Stimulated activated CD4-positive, alpha-beta T cell treated with anti-CD3 and anti-CD28 coated beads, Interleukin-12 subunit alpha, Interleukin-12 subunit beta, amount 100 ng/mL, for 24 hours (primary cell): ENCODE measurements at places on chromosomes 5 and 9.
A peak's percentile ranks its signal among the peaks of the same experiment; 100 is the strongest.

- no peak for DNase-seq
Measured at GRCh38 chr5:78009937-78010527, 233.9 kb upstream of the TBCA start.

DNA sequence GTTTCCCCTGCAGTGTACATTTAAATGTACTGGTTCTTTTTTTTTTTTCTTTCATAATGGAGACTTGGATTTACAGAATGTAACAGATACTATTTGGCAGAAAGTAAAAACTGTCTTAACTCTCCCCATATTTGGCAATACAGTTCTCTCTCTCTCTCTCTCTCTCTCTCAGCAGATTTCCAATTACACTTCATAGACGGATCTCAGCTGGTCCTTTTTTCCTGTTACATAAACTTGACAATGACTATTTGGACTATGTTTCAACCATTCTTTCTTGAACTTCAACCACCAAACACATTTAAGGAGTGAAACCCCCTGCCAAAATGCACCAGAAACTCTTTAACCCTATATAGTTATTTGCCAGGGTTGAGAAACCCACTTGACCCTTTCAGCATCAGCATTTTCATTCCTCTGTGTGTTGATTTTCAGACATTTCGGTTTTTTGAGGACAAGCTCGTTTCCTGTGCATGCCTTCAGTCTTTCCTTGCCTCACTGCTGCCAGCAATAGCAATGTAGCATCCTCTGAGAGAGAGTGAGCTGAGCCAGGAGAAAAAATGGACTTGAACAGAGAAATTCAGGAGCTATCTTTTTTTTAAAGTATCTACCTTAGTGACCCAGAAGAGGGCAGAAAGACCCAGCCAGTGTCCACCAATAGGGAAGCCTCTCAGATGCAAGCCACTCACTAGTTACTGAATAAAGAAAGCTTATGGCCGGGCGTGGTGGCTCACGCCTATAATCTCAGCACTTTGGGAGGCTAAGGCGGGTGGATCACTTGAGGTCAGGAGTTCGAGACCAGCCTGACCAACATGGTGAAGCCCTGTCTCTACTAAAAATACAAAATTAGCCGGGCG lies 26.0 kb upstream of the GNA14 start:
- no peak for DNase-seq

DNA sequence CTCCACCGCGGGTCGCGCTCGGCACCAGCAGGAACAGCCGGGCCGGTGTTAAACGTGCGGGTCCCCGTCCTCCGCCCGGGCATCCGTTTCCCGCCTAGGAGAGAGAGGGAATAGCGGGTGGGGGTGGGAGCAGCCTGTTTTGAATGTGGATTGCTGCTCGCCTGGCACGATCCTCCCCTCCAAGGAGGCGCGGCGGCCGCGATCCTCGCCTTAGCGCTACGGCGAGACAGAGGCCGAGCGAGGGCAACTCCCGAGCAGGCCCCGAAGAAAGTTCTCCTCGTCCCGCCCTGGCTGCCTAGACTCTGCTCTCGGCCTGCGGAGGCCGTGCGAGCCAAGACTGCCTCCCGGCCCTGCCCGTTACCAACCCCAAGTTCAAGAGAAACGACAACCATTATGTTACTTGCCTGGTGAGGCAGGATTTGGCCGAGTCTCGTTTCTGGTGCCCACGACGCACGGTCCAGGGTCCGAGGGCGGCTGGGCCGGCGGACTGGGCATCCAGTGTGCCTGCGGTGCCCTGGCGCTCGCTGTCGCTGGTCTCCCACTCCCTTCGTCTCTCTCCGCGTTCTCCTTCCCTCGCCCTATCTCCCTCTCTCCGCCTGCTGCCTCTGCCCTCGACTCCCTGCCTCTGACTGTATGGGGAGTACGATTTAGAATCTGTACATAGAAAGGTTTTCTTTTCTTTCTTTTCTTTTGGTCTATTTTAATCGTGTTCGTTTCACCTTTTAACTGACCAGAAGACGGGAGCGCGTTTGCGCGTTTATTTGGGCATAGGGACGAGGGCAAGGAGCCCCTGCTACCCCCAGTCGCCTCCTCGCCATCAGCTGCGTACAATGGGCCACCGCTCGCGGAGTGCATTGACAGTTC lies 724 bp downstream of the NR2F1-AS1 start:
- DNase-seq = no peak

DNA sequence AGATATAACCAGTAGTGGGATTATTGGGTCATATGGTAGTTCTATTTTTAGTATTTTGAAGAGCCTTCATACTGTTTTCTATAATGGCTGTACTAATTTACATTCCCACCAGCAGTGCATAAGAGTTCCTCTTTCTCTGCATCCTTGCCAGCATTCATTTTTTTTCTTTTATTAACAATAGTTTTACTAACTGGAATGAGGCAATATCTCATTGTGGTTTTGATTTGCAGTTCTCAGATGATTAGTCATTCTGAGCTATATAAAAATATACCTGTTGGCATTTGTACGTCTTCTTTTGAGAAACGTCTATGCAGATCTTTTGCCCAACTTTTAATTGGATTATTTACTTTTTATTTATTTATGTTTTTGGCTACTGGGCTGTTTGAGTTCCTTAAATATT lies 1579.3 kb upstream of the CDH6 start:
- DNase-seq = no peak

DNA sequence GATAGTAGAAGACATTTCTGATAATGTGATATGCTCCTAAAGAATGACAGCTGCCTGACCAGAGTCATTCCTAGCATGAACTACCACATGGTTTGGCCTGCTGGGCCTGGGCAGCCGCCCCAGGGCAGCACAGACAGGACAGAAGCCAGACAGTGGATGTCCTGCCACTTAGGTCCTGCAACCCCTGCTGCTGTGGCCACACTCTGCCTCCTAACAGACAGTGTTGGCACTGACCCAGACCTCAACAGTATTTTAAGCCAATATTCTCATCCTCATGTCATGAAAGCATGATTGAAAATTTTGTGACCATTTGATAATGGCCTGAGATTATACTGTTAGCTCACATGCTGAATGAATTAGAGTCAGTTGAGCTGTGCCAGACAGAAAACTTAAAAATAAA lies 15.8 kb downstream of the CENPP start:
- no peak for DNase-seq

GRCh38 chr9:136140046-136140445 lies 21.4 kb upstream of the TMEM250 start:
- no peak for DNase-seq

DNA sequence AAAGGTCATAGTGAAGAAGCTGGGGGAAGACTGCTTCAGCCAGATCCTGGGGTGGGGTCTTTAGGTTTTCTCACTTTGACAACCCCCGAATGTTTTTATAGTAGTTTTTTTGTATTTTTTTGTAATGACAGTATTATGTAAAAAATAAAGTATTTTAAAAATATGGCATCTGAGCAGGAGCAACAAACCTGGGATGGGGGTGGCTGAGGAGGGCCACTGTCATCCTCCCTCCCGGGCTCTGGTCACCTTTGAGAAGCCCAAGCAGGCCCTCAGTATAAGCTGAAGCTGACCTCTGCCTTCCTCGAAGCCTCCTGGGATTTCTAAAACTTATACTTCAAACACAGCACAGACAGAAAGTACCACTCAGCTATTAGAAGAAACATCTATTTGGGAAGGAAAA lies 8.7 kb downstream of the DNAJB5 start:
- DNase-seq = no peak

GRCh38 chr9:94817291-94818177 lies 91.0 kb downstream of the AOPEP start:
- no peak for DNase-seq

- DNase-seq = no peak
Measured at GRCh38 chr5:4373051-4373820, 766.9 kb upstream of the ADAMTS16 start.

GRCh38 chr9:33429256-33429985 lies 18.0 kb downstream of the AQP3 start:
- no peak for DNase-seq

- DNase-seq = no peak
Measured at GRCh38 chr5:15571081-15571480, 71.1 kb downstream of the FBXL7 start.

- DNase-seq = no peak
Measured at GRCh38 chr5:110757118-110757729, 18.4 kb downstream of the SLC25A46 start.

DNA sequence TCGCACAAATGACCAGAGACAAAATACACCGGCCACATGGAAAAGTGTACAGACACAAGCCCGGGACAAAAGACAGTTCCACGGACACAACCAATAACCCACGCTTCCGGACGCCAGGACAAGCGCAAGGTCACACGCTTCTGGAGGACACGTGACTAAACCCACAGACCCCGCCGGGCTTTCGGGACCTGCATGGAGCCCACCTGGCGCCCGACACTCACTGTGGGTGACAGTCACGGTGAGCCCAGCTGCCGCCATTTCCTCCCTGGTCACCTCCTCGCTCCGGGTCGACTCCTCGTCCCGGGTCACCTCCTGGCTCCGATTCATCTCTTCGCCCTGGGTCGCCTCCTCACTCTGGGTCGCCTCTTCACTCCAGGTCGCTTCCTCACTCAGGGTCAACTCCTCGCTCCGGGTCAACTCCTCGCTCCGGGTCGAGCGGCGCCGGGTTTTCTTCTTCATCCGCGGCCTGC lies 470 bp downstream of the BAG1 start:
- peak; percentile 32 for DNase-seq

GRCh38 chr5:175098301-175098700 lies 345.7 kb downstream of the DRD1 start:
- DNase-seq = no peak

DNA sequence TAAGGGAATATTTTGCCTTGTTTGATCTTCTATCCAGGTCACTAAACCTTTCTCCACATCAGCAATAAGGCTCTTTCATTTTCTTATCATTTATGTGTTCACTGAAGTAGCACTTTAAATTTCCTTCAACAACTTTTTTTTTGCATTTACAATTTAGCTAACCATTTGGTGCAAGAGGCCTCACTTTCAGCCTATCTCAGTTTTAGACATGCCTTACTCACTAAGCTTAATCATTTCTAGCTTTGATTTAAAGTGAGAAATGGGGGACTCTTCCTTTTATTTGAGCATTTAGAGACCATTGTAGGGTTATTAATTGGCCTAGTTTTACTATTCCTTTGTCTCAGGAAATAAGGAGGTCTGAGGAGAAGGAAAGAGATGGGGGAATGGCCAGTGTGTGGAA lies 250.5 kb downstream of the AUH start:
- no peak for DNase-seq

DNA sequence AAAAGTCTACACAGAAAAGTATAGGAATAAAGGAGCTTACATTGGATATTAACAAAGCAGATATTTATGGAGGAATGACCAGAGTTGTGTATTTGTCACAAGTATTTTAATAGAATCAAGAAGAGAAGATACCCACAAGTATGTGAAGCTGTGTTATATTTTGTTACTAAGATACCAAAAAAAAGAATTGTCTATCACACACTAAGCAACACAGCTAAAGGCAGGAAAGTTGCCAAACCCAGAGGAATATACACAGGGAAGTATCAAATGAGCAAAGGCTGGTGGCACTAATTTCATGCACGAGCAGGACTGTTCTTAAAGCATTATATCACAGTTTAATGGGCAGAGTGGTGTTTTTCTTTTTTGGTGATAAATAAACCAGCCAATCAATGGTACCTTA lies 30.9 kb upstream of the RAI14 start:
- DNase-seq = no peak

- DNase-seq = no peak
Measured at GRCh38 chr9:73007966-73008672, 55.3 kb upstream of the ALDH1A1 start.
